AG10803 (cell line): ENCODE measurements at places on chromosomes 1 and 21.
A peak's percentile ranks its signal among the peaks of the same experiment; 100 is the strongest.

GRCh38 chr1:41925712-41926111 is 7.0 kb upstream of the HIVEP3 start:
- DNase-seq = no peak

DNA sequence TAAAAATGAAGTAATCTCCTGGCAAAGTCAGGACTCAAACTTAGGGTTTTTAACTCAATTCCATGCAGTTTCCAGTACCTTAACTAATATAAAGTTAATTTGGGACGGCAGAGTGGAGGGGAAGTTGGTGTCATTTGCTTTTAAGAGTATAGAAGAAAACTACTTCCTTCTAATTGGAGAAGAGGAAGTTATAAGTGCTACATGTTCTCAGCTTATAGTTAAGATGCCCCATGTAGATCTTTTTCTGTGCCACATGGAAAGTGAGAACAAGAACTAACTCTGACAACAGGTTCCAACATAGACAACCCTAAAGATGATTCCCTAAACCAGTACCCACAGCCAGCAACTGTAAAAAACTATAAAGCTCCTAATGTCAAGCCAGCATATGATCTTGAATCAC is 11.5 kb downstream of the RRAGC start:
- DNase-seq = no peak

DNA sequence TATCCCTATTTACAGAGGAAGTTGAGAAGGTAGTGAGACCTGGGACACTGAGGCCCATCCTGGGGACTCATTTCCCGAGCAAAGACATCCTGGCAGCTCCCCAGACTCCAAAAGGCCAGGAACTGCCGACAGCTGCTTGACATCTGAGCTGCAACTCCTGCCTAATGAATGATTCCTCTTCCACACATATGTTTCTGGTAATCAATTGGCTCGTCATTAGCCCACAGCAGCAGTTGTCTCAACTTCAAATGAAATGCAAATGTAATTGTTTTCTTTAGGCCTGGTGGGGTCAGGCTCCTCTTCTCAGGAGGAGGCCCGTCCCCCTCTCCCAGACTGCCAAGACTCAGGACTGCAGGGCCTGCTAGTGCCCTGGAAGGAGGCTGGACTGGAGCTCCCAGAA is 61.8 kb upstream of the DISP3 start:
- DNase-seq = peak; percentile 15

GRCh38 chr1:9100471-9101043 is 28.3 kb downstream of the GPR157 start:
- DNase-seq = no peak

DNA sequence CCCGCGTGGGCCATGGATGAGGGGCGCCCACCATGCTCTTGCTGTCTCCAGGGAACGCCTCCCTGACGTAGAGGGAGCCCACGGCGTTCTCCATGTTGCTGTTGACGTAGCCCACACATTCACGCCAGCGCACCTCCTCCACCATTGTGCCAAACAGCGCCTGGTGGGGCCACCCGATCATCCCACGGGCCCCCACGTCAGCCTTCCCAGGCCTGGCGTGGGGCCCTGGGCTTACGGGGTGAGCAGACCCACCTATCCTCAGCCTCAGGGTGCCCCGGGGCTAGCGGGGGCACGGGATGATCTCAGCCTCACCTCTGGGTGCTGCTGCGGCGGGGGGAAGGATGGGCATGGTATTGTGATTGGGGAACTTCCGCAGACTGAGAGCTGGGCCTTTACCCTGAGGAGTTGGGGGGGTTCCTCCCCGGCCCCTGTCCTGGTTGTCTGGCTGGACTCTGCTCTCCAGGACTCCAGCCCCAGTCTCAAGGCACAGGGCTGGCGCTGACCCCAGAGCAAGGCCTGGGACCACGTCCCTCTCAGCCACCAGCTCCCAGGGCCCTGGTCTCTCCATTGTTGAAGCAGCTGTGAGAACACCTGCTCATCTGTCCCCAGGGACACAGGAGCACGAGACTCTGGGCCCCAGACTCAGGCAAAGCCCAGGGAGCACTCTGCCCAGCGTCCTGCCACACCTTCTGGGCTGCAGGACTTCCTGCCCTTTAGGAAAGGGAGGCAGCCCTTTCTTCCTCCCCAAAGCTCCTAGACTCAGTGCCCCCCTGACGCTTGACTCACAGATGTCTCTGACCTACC is 10.2 kb downstream of the PRXL2B start:
- no peak for DNase-seq

DNA sequence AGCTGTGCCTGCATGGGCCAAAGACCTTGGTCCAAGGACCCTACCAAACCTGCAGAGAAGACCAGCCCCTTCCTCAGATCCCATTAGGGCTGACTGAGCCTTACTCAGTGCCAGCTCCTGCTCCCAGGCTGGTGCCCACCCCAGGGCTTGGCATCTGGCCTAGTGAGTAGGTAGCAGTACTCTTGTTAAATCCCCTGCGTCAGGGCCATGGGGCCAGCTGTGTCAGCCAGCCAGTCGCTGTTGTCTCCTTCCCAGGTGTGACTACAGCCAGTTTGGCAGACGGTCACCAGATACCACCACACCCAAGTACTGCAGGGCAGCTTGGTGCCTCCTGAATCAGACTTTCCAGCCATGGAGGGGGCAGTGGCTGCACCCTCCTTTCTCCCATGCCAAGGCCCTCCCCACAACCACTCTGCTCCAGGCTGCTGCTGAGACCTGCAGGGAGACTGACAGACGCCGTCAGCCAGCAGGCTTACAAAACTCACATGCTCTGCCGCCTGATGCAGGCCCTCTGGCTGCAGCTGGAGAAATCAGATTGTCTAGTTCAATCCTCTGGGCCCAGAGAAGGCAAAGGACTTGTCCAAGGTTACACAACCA is 3.0 kb downstream of the TENT5B start:
- no peak for DNase-seq

GRCh38 chr1:966704-967300 is 520 bp downstream of the PLEKHN1 start:
- DNase-seq = peak; percentile 47

- no peak for DNase-seq
Observed at GRCh38 chr1:191752342-191752741, 405.9 kb upstream of the RGS18 start.

GRCh38 chr1:9316080-9316444 is 23.4 kb downstream of the SPSB1 start:
- DNase-seq = no peak

- DNase-seq = no peak
Observed at GRCh38 chr21:16473988-16474387, 744.2 kb downstream of the USP25 start.

DNA sequence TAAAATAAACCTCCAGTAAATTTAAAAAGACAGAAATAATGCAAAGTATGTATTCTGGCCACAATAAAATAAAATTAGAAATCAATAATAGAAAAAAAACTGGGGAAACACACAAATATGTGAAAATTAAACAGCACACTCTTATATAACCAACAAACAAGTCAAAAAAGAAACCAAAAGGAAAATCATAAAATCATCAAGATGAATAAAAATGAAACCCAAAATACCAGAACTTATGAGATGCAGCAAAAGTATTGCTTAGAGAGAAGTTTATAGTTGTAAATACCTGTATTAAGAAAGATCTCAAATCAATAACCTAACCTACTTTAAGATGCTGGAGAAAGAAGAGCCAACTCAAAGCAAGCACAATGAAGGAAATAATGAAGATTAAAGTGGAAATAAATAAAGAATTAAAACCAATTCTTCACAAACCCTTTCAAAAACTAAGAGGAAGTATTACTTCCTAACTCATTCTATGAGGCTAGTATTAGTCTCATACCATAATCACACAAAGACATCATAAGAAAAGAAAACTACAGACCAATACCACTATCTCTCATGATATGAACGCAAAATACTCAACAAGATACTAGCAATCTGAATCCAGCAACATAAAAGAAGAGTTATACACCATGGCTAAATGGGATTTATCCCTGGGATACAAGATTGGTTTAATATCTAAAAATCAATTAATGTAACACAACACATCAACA is 6.4 kb upstream of the KRTAP10-3 start:
- no peak for DNase-seq
